ENCODE measurements at places on chromosomes 11 and 22. TPM values are rescaled to one million over a fixed set of nuclear protein-coding genes. Genes with fewer than 3 reads are reported as not detected.
A peak's percentile ranks its signal among the peaks of the same experiment; 100 is the strongest.

DNA sequence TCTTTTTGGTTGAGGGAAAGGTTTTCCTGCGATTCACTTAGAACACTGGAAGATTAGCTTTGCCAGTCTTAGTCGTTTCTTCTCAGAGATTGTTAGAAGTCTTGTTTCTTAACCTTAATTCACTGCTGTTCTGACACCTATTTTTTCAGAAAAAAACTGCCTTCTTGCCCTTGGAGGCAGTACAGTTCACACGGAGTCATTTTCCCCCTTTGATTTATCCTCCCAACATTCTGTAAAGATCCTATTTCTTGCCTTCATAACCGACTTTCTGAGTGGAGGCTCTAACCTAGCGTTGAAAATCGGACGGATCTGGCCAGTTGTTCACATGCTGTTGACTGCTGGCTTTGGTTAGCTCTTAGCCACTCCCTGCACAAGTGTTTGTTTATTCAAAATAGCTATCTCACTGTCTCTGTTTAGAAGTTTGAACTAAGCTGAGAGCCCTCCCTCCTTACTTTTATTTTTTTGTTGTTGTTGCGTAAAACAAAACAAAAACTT is 737 bp downstream of the BCL2L13 start:
- no peaks in the 10 kb centered on the region for H3K27me3 ChIP-seq
- H3K4me3 ChIP-seq: peak overlapping the region; percentile 85
- peak; percentile 30 for DNase-seq
- peaks cover 24% of the 10 kb centered on the region for H3K4me1 ChIP-seq

GRCh38 chr11:124762105-124762623 is at the start of gene ESAM:
ESAM (minus strand) TSS chr11:124762290; CDS start chr11:124762154, 136 bp downstream.
- no peak within 1 kb of the TSS for H3K27ac ChIP-seq
- peaks cover 46% of the 10 kb centered on the region for H3K27me3 ChIP-seq
- peaks cover 2% of the 10 kb centered on the region for H3K36me3 ChIP-seq
- DNase-seq: peak; percentile 70
- peaks cover 54% of the 10 kb centered on the region for H3K4me1 ChIP-seq

GRCh38 chr11:110019675-110020074 is 73.5 kb upstream of the ZC3H12C start:
- no peaks in the 10 kb centered on the region for H3K27me3 ChIP-seq
- no peak for DNase-seq
- no peak overlapping the region for H3K27ac ChIP-seq
- no peaks in the 10 kb centered on the region for H3K4me1 ChIP-seq

DNA sequence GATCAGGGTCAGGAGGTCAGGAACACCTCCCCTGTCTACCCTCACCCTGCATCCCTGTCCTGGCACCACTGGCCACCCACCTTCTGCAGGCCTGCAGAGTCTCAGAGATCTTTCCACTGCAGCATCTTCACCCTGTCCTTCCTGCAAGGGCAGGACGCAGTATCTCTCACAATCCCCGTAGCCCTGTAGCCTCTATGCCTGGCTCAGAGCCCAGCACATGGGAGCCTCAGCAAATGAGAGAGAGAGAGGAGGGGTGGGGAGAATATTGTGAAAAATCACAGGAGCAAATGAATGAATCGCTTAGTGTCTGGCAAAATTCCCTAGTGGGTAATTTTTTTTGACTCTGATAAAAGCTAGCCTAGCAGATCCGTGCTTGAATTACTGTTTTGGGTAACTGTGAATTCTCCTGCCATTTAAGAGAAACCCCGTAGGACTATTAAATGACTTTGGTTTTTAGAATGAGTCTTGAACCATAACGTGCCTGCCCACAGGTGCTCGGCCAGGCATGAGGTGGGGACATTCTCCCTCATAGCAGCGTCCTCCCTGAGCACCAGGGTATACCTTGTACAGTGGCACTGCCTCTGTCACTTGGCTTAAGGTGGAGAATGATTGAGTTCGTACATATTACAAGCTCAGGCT is 91.5 kb downstream of the MORC2 start:
- H3K4me3 ChIP-seq: no peak overlapping the region
- H3K27ac ChIP-seq: no peak overlapping the region
- no peak for DNase-seq
- no peaks in the 10 kb centered on the region for H3K36me3 ChIP-seq
- H3K4me1 ChIP-seq: no peaks in the 10 kb centered on the region

DNA sequence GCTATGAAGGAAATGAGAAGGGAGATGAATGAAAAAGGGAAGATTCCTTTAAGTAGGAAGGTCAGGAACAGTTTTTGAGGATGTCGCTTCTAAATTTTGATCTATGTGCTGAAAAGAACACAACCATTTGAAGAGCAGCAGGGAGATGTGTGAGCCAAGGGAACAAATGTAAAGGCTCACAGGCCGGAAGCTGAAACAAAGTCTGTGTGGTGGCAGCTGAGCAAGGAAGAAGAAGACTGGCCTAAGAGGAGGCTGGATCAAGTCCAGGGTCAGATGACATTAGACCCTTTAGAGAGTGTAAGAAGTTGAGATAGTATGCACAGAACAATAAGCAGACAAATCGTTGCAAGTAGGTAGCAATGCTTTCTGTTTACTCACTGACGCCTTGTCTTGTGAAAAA is 1631.4 kb upstream of the TENM4 start:
- H3K4me3 ChIP-seq: no peak overlapping the region
- no peak for DNase-seq
- H3K36me3 ChIP-seq: no peaks in the 10 kb centered on the region
- H3K4me1 ChIP-seq: no peaks in the 10 kb centered on the region

DNA sequence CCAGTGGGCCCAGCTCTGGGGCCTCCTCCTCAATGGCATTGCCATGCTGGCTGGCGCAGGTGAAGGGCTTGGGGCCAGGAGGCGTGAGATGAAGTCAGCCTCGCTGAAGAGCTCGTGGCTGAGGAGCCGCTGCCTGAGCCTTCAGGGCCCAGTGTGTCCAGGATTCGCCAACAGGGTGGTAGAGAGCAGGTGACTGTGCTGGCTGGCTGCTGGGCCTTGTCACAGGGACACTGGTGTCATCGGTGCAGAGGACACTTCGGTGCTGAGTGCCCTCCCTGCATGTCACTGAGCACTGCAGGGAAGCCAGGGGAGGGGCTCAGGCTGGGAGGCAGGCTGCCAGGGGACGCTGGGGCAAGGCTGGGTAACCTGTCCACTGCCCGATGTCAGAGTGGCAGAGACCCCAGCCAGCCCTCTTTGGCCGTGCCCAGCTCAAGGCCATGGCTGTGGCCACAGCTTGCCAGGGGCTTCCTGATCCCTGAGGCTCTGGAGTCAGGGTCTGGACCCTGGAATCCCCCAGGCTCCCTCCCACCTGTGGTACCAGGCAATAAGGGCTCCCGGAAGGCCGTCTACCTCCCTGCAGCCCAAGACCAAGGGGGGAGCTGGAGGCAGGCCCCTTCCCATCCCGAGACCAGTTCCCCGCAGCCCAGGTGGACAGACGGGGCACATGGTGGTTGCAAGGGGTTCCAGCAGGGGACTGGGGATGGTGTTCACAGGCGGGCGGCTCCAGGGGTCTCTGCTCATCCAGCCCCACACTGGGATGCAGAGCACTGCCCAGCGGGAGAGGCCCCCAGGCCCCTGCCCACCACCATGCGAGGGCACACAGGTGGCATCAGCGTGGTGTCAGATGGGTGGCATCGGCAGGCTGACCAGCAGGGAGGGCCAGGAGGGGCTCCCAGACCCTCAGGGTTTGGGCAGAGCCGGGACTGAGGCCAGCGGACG is 63.9 kb downstream of the ARFGAP3 start:
- H3K36me3 ChIP-seq: peaks cover 16% of the 10 kb centered on the region
- H3K4me3 ChIP-seq: no peak overlapping the region
- no peak for DNase-seq
- no peaks in the 10 kb centered on the region for H3K27me3 ChIP-seq

DNA sequence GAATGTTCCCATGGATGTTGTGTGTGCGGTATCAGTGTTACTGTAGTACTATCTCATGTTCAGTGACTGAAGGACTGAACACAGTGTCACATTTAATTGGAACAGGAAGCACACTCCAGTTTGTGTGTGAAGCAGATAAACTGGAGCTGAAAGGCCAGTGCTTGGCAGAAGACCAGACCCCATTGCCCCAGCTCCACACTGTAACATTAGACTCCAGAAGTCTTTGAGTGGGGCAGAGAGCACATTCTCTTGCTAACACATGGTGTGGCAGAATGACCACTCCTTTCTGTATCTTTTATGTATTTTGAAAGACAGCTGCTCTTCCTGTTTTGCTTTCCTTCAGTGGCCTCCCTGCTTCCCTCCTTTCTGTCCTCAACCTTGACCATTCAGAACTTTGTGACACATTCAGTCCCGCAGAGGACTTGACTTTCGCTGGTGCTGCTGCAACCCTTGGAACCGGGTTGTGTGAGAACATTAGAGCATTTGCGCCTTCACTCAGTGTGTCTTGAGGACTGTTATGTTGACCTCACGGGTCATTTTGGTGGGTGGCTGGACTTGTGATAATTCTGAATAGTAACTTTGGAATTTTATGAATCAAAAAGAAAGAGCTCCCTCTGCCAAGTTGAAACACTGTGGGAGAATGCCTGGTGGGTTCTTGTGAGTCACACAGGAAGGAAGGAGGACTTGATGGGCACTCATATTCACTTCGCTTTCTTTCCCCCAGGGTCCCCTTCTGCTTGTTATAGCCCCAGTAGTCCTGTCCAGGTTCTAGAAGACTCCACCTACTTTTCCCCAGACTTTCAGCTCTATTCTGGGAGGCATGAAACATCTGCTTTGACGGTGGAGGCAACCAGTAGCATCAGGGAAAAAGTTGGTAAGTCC is 26.4 kb downstream of the AMOTL1 start:
- H3K36me3 ChIP-seq: no peaks in the 10 kb centered on the region
- no peak overlapping the region for H3K4me3 ChIP-seq
- no peaks in the 10 kb centered on the region for H3K27me3 ChIP-seq
- no peak overlapping the region for H3K27ac ChIP-seq
- H3K4me1 ChIP-seq: no peaks in the 10 kb centered on the region

DNA sequence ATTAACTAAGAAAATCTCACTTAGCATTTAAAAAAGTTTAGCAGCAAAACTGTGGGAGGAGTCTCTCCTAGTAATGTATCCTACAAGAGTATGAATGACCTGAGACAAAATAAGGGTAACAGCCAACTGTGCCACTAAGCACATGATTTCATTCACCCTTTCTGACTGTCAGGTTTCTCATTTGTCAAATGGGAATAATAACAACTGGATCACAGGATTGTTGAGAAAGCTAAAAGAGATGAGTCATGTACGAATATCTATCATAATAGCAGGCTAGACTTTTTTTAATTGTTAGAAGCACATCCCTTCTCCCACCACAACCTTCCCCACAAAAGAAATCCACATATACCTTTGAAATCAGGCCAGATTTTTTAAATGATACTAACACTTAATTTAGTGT is 39.5 kb downstream of the MTMR2 start:
- no peak for DNase-seq
- H3K27ac ChIP-seq: no peak overlapping the region
- no peak overlapping the region for H3K4me3 ChIP-seq
- H3K27me3 ChIP-seq: no peaks in the 10 kb centered on the region

GRCh38 chr11:70243912-70244652 is 26.4 kb upstream of the PPFIA1 start:
- DNase-seq: no peak
- H3K4me3 ChIP-seq: no peak overlapping the region
- H3K36me3 ChIP-seq: no peaks in the 10 kb centered on the region
- no peaks in the 10 kb centered on the region for H3K27me3 ChIP-seq
- no peaks in the 10 kb centered on the region for H3K4me1 ChIP-seq
- H3K27ac ChIP-seq: no peak overlapping the region

DNA sequence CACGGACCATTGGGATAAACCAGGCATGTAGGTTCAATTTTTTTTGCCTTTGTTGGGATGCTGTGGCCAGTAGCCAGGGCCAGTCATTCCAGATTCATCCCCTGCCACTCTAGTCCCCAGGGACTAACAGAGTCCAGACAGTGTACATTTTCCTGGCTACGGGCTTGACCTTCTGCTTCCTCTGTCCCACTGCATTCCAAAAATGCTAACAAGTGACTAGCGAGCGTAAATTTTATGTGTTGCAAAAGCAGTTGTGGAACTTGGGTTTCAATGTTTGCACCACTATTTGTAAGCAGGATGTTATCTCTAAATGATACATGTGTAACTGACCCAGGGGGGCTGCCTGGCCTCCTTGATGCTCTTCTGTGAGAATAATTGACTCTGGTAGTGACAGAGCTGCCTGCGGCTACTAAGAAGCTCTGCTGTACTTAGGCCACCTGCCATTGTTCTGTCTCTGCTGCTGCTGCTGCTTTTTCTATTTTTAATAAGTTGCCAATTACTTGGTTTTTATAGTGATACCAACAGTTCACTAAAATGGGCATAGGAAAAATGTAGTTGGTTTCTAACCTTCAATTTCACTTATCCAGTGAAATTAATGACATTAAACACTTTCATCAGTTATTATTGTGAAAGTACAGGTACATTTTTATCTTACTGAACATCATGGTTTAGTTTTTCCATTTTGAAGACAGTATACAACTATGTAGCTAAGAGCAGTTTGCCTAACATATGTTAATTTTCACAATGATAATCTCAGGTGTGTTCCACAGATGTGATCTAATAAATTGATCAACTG is 26.8 kb downstream of the TNRC6B start:
- H3K36me3 ChIP-seq: peaks cover 14% of the 10 kb centered on the region
- H3K4me3 ChIP-seq: no peak overlapping the region
- H3K27ac ChIP-seq: no peak overlapping the region
- DNase-seq: no peak

GRCh38 chr11:69892986-69893555 is 73.9 kb upstream of the FGF3 start:
- H3K27me3 ChIP-seq: peaks cover 15% of the 10 kb centered on the region
- no peak overlapping the region for H3K4me3 ChIP-seq
- DNase-seq: no peak
- H3K4me1 ChIP-seq: peaks cover 5% of the 10 kb centered on the region
- H3K36me3 ChIP-seq: no peaks in the 10 kb centered on the region

DNA sequence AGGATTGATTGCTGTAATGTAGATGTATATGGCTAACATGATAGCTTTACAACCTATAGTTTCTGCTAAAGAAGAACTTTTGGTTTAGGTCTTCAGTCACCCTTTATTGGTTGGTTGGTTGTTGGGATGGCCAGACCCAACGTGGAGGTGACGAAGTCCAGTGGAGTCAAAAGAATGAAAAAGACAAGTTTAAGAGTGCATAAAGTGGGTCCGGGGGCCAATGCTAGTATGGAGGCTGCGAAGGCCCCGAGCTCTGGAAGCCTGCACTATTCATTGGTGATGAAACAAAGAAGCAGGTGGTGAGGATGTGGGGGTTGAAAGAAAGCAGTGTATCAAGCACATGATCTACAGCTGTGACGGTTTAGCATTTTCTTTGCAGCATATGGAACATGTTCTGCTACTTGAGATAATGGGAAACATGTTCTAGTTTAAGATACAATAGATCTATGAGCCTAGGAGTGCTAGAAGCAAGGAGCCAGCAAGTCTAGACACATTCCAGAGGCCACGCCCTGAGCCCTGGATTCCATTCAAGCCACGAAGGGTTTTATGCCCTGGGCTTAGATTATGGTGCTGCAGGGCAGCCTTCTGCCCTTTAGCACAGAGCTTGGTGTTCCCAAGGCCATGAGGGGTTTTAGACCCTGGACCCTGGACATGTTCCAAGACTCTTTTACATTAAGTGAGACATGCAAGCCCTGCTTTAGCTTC is 6.3 kb downstream of the TCP11L1 start:
- peaks cover 3% of the 10 kb centered on the region for H3K4me1 ChIP-seq
- H3K36me3 ChIP-seq: peaks cover 30% of the 10 kb centered on the region
- no peak for DNase-seq
- no peak overlapping the region for H3K27ac ChIP-seq
- H3K27me3 ChIP-seq: no peaks in the 10 kb centered on the region

- DNase-seq: no peak
- no peak overlapping the region for H3K27ac ChIP-seq
- H3K36me3 ChIP-seq: no peaks in the 10 kb centered on the region
- no peaks in the 10 kb centered on the region for H3K27me3 ChIP-seq
Measured at GRCh38 chr11:67520856-67521824, 2.1 kb downstream of the CABP2 start.

The LMF2 gene
- 114 TPM for total RNA-seq

The TMEM45B gene
- total RNA-seq: 1.9 TPM

The DMC1 gene
- total RNA-seq: 0.95 TPM

The SCGB1D2 gene
- not detected for total RNA-seq
